Pulmonary artery endothelial cell (primary cell): ENCODE measurements at places on chromosomes 12 and 14.

DNA sequence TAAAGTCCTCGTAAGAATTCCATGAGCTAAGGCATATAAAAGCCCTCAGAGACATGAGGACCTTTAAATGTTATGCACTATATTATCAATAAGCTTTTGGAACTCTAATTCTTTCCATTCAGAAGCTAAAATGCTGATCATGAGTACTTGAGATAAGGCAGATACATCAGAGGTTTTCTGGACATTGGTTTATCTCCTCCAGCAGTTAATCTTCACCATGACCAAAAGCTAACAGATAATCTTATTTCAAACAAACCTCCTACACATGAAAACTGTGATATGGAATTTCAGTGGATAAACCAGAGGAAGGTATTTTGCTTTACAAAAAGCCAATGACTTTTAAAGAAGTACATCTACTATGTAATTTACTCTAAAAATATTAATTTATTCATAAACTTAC lies 97.9 kb upstream of the BBS10 start:
- no peak for DNase-seq

GRCh38 chr14:51726166-51726899 lies 74.6 kb downstream of the FRMD6 start:
- peak; percentile 7 for DNase-seq

DNA sequence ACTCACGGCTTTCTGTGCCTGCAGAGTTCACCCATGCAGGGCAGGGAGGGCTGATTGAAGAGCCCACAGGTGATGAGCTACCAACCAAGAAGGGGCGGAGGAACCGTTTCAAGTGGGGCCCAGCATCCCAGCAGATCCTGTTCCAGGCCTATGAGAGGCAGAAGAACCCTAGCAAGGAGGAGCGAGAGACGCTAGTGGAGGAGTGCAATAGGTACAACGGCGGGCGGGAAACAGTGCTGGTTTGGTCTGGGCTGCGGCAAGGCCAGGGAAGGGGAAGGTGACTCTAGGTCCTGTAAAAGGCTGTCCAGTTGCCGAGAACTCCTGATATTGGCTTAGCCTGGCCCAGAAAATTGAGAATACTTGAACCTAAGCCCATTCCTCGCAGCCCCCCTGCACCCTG lies 15.2 kb downstream of the HNF1A start:
- no peak for DNase-seq

DNA sequence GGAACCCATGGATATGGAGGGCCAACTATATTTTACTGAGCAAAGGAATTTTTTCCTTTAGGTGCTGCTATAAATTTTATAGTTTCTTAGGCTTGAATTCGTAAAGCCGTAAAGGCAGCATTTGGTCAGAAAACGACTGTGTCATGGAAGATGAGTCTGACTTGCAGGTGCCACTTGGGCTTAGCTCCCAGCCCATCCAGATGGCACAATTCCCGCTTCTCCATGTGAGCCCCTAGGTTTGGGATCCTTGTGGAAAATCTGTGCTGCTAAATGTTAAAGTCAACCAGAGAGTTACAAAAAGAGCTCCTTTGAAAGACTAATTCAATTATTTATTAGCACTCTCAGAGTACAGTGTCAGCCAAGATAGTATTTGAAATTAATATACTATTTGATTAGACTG lies 120.1 kb upstream of the NPAS3 start:
- no peak for DNase-seq

DNA sequence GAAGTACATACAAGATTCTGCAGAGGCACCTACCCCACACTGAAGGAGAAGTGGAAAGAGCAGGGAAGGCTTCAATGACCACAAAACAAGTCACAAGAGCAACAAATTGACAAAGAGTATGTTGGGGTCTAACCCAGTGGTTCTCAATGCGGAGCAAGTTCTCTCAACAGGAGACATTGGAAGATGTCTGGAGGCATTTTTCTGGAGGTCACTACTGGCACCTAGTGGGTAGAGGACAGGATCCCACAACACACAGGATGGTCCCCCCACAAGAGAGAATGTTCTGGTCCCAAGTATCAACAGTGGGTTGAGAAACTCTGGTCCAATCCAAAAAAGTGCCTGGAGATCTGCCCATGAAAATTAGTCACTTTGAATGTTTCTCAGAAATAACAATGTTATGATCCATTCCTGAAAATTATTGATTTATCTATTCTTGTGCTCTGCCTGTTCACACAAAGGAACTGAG lies 3.4 kb downstream of the SSH1 start:
- DNase-seq = peak; percentile 78

DNA sequence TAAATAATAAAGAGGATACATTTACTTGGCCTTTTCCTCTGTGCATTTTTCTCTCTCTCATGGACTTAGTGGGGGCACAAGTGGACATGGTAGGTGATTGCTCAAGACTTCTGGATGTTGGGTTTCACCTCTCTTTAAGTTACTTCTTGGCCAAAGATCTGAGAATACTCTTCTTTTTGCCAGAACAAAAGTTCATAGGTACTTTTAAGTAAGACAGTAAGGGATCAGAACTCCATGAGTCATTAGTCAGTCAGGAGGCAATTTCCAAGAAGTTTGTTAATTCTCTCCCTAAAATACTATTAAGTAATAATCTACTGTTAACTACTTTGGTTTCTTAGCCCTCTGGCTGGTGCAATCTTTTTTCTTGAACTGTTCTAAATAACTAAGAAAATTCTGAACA lies 84.2 kb downstream of the GRIP1 start:
- no peak for DNase-seq

DNA sequence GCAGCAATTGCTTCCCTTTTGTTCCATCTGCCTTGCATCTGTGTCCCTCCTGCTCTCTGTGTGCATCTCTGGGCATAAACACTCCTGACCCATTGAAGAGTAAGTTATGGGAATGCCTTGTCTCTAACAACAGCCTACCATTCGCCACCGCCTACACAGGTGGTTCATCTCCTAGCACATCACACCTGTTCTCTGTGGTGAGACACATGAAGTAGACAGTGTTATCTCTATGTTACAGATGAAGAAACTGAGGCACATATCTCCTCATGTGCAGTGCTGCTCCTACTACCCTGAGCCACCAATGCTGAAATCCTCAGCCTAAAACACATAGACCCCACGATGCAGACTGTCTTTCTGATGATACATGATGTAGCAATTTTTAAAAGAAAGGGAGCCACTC lies 77.6 kb downstream of the PITPNM2 start:
- no peak for DNase-seq

- DNase-seq = no peak
These were observed 36.6 kb downstream of the TC2N start for GRCh38 chr14:91830777-91831176.

DNA sequence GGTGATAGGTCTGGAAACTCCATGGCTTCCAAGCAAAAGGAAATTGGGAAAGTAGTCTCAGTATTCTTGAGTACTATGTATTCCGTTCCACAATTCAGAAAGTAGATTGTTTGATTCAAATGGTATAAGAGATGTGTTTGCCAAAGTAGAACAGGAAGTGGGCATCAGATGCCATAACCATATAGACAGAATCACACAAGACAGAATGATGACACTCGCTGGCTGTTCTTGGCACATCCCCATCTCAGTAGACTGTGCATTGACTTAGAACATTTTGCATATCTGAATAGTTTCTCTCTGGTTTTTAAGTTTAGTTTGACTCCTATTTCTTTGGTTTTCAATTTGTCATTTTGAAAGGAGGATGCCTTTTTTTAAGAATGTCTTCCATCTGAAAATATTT lies 221.1 kb upstream of the RGS6 start:
- DNase-seq = no peak

GRCh38 chr14:100393362-100393761 lies 70.2 kb downstream of the SLC25A47 start:
- DNase-seq = no peak

DNA sequence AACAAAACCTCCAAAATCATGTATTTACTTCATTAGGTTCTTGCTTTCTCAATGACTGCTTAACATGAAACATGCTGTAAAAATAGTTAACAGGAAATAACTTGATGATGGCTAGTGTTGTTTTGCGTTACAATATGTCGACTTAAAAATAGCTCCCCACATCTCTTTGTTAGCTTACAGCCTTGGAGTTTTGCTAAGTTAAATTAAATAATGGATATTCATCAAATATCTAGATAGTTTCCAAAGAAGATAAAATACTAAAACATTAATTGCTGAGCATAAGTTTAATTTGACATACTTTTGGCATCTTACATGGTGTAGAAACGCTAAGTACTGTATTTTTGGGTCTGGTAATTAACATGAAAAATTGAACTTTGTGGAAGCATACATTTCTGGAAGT lies 500.6 kb upstream of the NOVA1 start:
- no peak for DNase-seq

DNA sequence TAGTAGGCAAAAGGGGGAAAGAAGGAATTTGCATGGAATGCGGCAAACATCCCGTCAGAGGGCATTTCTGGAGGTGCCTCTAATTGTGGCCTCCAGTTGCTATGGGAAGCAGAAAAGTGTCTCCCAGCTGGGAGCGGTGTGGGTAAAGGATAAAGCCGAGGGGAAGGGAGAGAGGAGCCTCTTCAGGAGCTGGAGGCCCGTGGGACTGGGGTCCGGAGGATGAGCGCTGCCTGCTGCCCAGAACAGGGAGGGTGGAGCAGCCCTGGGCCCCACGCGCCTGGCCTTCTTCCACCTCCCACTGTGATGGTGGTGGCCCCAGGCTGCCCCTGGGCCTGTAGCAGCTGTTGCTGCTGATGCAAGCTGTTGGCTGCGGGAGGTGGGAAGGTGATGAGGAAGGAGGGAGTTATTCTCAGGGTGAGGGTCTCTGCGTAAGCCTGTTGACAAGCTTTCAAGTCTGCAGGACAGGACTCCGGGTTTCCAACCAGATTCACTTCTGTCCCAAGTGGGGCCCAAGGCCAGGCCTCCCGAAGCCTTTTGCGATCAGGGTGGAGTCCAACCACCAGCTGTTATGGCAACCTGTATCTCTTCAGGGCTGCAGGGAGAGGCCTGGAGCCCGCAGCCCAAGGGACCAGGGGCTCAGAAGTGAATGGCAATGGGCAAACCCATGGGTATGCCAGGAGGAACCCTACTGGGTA lies 19.1 kb upstream of the PGF start:
- DNase-seq = no peak

- DNase-seq = no peak
These were observed 17.8 kb downstream of the ACSS3 start for GRCh38 chr12:81095501-81096232.

GRCh38 chr14:72801836-72802587 lies 91.9 kb downstream of the DPF3 start:
- no peak for DNase-seq

DNA sequence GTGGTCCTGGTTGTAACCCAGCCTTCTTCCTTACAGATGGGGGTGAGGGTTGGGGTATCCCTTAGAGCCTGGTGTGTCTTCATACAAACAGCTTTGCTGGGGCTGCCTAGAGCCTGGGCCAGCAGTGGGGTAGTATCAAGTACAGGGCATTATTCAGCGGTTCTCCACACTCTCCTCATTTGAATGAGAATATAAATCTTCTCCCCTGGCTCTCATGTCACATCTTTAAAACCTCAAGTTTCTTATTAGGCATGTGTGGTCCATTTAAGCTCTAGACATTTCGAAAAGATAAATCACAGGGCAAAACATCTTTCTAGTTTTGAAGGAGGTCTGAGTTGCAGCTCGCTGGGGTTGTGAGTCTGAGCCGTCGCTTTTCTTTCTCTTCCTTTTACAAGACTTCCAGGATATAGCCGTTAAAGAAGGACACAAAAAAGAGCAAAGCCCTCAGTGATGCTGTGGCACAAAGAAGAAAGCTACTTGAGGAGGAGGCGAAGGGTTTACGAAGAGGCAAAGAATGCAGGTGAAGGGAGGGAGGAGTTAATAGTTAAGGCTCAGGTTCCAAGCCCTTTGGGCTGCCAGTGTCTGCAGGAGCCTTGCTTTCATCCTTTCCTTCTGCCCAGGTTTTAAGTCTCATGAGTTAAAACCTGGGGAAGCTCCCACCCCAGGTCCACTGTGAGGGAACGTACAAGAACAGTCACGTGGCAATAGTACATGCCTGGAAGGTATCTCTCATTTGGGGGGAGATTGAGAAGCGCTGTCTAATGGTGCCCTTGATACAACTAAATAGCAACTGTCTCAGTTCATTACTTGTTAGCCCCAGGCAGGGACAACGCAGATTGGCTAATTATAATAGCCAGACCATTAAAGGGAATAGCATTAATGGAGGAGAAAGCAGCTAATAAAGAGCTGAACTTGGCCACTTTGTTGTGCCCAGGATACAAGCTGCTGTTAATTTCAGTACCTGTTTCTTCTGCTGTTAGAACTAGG lies 94.2 kb downstream of the ETV6 start:
- no peak for DNase-seq

- DNase-seq = no peak
These were observed 11.0 kb upstream of the CELA1 start for GRCh38 chr12:51357374-51358047.

GRCh38 chr12:11891754-11892386 lies 178.9 kb upstream of the BCL2L14 start:
- DNase-seq = no peak

DNA sequence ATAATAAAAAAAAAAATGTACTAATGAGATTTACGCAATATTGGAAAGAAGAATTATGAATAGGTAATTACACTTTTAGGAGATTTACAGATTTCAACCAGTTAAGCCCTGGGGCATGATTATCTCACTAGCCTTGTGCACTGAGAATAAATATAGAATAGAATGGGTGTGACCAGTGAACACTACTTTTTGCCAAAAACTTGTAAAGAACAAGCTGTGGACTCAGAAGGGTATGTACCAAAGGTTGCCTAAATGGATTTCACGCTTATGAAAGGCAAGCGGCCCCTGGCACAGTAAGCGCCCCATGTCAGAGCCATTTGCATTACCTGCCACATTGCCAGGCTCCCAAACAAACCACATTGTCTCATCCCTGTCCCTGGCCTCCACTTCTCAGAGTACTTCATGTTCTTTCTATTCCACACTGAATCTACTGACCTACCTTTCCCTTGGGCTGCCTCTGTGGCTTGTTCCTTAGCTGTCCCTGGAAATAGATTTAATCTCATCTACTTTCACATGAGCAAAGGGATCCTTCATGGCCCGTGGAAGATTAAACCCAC lies 170.6 kb upstream of the DIO2 start:
- no peak for DNase-seq

DNA sequence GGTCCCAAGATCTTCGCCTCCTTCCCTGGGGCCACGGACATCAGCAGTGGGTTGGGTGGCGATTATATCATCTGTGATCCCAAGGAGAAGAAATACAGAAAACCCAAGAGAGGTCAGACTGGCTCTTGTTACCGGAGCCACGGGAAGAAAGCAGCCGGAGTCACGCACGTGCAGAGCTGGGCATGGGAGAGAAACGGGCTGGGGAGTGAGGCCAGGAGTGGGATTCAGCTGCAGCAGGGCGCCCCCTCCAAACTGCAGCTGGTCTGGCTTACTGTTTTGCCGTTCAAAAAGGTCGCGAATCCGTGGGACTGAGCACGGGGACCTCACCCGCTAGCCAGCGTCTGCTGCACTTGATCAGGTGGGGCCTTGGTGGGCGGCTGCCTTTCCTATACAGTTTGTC lies 206.6 kb upstream of the PRMT8 start:
- DNase-seq = no peak
